ENCODE measurements at places on chromosomes 1 and 21.
A peak's percentile ranks its signal among the peaks of the same experiment; 100 is the strongest.

- DNase-seq, result peak; percentile 46
Observed at GRCh38 chr1:205775015-205775716, at the start of gene RAB29. TSS of gene RAB29 (minus strand) at chr1:205775482. CDS start at chr1:205774956, 526 bp downstream.

- DNase-seq, result no peak
Observed at GRCh38 chr1:204744107-204744779, 58.7 kb upstream of the LRRN2 start.

- no peak for DNase-seq
Observed at GRCh38 chr1:76695535-76695934, 171.7 kb upstream of the ST6GALNAC5 start.

- DNase-seq, result no peak
Observed at GRCh38 chr21:43921979-43922945, 57.2 kb downstream of the AGPAT3 start.

DNA sequence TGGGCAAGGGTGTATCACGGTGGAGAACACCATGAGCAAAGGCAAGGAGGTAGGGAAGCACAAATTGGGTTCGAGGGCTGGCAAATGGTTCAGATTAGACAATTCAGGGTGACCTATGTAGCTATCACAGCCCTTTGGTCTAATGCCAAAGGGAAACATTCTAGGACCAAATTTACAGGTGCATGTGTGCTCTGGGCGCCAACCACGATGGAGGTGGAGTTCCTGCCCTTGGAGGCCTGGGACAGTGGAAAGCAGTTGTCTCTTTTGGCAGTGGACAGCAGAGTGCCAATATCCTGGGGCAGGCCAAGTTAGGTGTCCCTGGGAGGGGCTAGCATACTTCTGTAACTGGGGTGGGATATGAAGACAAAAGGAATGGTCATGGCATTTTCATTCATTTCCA, 40.1 kb downstream of the IGFN1 start:
- DNase-seq, result no peak

- DNase-seq, result peak; percentile 98
Observed at GRCh38 chr1:7470904-7471638, 300.0 kb upstream of the VAMP3 start.

DNA sequence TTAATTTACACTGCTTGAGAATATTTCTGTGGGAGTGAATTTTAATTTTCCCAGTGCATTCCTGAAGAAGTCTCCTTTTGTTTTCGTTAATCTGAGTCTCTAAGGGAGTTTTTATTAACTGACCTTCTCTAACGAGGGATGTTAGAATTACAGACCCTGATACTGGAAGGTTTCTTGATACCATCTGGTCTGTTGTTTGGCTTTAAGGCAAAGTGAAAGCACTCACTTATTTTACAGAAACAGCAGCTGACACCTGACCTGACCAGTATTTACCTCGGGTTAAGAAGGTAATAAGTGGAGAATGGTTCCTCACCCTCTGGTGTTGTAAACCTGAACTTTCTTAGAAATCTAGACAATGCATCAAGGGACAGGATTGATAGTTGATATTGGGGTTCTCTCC, 12.4 kb downstream of the CDC14A start:
- DNase-seq, result no peak

DNA sequence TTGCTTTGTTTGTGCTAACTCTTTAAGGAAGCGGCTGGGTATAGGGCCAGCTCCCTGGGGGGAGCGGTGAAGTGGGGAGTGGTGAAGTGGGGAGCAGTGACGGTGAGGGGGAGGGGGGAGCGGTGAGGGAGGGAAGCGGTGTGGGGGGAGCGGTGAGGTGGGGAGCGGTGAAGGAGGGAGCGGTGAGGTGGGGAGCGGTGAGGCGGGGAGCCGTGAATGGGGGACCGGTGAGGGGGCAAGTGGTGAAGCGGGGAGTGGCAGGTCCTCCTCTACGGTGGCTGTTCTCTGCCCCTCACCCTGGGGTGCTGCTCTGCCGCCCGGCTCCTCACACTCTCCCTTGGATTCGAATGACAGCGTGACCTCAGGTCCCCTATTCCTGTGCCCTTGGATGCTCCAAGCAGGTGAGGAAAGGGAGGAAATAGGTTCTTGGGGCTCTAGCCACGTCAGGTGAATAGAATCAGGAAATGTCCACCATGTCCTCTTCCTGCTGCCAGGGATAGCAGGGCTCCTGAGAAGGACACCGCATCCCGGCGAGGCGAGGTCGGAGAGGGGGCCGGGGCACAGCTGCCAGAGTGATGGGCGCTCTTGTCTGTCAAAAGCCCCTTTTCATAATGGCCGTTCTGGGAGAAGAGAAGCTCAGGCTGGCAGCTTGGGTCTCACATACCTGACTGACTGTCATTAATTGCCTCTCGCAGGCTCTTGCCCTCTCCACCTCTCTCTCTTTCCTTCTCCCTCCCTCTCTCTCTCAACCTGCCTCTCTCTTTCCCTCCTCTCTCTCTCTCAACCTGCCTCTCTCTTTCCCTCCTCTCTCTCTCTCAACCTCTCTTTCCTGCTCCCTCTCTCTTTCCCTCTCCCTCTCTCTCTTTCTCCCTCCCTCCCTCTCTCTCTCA, 134.2 kb downstream of the PGBD5 start:
- no peak for DNase-seq

DNA sequence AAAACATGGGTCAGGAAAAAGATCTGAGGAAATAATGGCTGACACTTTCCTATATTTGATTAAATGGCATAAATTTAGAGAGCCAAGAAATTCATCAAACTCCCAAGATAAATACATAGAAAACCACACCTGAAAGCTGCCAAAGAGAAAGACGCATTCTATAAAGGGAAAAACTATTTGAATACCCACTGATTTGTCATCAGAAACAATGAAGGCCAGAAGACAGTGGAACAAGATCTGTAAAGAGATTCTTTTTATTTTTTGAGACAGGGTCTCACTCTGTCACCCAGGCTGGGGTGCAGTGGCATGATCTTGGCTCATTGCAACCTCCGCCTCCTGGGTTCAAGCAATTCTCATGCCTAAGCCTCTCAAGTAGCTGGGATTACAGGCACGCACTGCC, 17.4 kb downstream of the SDE2 start:
- no peak for DNase-seq

- DNase-seq, result no peak
Observed at GRCh38 chr1:230735447-230735846, 11.7 kb upstream of the CAPN9 start.

DNA sequence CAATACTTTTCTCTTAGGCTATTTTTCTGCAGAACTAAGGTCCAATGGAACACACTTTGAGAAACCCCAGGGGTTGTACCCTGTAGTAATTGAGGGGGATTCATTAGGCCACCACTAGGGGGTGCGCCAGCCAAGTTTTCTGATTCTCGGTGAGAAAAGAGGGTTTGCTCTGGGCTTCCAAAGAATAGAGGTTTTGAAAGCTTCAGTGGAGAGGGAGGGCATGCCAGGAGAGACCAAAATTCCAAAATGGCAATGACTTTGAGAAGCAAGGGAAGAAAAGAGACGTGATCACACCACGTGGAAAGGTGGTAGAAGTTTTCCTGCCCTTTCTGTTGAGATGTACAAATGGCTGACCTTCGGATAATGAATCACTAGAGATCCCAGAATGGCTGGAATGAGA, 323.3 kb downstream of the RPS6KC1 start:
- no peak for DNase-seq

DNA sequence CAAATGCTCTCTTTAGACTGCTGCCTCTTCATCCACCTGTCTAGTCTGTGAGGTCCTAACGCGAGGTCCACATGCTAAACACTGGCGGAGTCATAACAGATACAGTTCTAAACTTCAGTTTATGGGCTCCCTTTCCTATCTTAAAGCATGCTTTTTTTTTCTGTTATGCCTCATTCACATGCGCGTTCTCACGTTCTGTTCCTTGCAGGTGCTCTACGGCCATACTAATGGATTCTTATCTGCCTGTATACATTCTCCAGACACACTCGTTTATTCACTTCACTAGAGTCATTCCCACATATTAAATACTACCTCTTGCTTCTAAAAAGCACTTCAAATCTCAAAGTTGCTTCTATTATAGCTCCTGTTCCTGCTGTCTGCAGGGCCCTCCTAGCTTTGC, 38.7 kb downstream of the PHC2 start:
- DNase-seq, result no peak

DNA sequence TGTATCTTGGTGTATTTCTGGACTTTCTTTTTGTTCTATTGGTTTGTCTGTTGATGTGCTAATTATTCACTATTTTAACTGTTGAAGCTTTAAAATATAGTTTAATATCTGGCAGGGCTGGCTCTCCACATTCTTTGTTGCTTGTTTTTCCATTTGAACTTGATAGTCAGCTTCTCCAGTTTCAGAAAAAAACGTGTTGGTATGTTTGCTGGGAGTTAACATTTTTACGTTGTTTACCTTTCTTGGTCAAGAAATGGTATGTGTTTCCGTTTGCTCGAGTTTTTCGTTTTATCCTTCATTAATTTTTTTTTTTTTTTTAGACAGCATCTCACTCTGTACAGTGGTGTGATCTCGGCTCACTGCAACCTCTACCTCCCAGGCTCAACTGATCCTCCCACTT, 16.9 kb upstream of the ZBTB40 start:
- DNase-seq, result no peak

All from AG04450 (cell line).